ENCODE measurements at places on chromosomes 7 and 10. TPM values are rescaled to one million over a fixed set of nuclear protein-coding genes. Genes with fewer than 3 reads are reported as not detected.

- DNase-seq, result no peak
These were observed 40.8 kb upstream of the CTBP2 start for GRCh38 chr10:125201108-125201524.

- no peak for DNase-seq
These were observed 3.5 kb downstream of the ELMO1 start for GRCh38 chr7:37445064-37445723.

DNA sequence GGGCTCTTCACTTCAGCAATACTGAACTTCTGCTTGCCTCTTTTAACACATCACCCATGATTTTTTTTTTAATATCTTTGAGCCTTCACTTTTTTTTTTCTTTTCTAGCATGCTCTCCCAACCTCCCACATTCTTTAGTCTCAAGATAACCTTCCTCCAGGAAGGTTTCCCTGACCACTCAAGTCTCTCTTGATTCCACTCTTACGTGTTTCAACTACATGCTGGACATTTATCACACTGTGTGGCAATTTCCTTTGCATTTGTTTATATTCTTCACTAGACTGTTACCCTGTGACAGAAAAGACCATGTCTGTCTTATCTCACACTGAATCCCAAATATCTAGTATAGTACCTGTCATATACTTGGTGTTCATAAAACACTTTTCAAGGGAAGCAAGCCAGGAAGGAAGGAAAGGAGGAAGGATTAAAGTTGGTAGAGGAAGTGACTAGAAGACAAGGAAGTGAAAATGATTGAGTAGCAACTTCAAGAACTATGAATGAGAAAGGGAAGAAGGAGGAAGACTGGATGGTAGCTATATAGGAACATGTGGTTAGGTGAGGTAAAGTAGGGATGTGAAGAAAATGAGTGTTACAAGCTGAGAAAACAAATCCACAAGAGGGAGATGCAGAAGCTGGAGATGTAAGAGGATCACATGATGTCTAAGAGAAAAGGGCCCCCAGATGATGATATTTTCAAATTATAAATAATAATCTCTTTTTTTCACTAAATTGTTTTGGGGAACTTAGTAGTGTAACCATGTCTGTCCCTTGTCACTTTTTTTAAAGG lies 40.4 kb downstream of the IFIT5 start:
- DNase-seq, result no peak

Gene SEMA3A
- total RNA-seq, result 2.2 TPM
